Stimulated activated CD4-positive, alpha-beta T cell treated with anti-CD3 and anti-CD28 coated beads, Interleukin-4, amount 100 ng/mL, for 48 hours (primary cell): ENCODE measurements at places on chromosomes 11 and 22.

GRCh38 chr11:44990665-44991064 lies 40.0 kb upstream of the TP53I11 start:
- DNase-seq = no peak

DNA sequence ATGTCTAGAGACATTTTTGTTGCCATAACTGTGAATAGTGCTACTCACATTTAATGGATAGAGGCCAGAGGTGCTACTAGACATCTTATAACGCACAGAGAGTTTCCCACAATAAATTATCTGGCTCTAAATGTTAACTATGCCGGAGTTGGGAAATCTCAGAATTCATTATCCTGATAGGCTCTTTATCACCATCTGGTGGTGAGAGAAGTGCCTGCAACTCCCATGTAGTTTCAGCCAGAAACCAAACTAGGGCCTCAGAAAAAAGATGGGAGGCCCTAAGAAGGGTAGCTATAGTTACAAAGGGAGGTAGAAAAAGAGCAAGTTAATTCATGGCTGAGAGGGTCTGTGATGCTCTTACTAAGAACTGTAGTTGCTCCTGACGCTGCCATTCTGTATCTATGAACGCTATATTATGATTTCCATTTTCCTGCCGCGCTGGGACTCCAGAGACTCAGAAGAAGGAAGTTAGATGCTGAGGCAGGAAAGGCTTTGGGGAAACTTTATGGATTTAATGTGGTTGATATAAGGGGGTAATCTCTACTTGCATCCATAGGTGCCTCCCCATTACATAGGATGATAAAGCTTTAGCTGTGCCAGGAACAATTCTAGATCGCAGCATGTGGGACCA lies 22.9 kb upstream of the MRPL17 start:
- no peak for DNase-seq

DNA sequence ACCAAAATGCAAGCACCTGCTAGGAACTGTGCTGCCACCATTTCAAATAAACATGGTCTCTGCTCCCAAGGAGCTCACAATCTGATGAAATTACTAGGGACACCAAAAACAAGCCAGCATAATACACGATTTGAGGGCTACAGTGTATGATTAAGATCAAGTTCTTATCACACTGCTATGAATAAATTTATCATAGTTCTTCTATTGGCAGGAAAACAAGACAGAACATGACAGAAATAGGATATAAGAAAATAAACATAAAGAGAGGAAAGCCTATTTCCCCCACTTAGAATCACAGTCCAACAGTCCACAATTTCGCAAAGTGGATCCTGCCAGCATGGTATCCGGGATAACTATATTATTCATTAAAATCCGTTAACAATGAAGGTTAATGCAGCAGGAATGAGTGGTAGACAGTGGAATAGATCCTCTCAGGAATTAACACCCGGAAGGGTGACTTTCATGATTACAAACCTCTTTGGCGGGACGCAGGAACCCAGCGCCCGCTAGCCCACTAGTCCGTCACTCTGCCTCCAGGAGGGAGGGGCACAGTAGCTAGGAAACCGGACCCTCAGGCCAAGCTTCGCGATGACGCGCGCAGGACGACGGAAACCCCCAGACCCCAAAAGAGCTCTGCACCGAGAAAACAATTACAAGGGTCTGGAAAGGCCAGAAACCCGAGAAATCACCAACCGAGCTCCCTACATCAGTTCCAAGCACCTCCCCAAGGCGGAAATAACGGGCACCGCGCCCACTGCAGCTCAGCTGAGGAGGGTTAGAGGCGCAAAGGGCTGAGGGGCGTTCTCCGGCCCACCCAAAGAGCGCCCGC lies 607 bp downstream of the CCDC82 start:
- no peak for DNase-seq

DNA sequence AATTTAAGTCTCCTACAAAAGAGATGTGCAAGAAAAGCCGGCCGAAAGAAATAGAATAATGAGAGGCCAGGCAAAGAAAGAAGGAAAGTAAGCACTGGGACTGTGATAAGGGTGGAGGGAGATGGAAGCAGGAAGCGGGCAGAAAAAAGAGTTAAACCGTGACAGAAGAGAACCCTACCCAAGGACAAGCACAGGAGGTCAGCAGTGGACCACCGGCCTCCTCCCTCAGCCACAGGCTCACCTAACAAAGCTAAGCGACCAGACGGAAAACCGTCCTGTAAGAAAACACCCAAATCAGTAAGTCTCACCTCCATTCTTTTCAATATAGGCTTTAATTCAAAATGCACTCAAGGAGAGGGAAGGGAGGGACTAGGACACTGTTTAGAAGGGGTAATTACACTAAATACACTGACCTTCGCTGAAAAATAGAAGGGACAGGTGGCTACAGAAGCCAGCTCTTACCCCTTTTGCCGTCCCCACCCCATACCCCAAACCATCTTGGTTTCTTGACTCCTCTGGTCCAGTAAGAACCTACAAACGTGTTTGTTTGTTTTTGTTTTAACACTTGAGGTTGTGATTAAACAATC lies 1.9 kb downstream of the FAM181B start:
- no peak for DNase-seq

DNA sequence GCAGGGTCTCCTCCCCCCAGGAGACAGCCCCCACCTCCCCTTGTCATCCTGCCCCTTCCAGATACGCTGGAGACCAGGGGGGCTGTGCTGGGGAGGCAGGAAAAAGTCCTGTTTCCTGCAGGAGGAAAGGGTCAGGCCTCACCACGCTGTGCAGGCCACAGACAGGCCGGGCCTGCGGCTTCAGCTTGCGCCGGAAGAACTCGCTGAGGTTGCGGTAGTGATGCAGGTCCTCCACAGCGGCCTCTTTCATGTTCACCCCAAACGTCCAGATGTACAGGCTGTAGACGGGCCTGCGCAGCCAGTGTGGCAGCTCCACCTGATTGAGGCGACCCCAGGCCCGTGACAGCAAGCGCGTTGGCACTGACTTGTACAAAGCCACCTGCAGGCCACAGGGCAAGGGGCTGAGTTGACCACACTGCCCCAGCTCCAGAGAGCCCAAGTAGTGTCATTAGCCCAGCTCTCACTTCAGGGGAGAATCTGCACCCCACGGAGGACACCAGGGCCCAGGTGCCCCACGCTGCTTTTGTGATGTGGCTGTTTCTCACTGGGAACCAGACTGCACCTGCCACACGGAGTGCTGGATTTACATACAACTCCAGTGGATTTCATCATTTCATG lies 40.4 kb downstream of the PISD start:
- no peak for DNase-seq

DNA sequence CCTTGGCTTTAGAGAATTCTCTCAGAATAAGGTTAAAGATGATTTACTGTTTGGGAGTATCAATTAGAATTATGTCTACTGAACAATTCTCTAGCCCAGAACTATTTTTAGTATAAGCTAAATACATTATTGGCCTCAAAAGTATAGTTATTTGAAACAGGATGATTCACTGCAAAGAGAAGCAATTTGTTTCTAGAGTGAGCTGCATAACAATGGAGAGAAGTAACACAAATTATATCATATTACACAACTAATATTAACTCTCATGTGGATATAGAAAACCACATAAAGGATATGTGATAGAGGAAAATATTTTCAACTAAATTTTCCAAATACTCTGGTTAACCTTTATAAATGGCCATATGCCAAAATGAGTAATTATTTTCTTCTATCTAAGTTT lies 24.9 kb downstream of the PGM2L1 start:
- no peak for DNase-seq

- no peak for DNase-seq
These were observed 110.0 kb downstream of the KIAA1671 start for GRCh38 chr22:25062386-25063085.

GRCh38 chr11:92766698-92767097 lies 202.8 kb upstream of the MTNR1B start:
- no peak for DNase-seq

GRCh38 chr11:109015283-109015682 lies 350.4 kb downstream of the DDX10 start:
- DNase-seq = no peak

- DNase-seq = no peak
These were observed 2000.4 kb upstream of the RAG2 start for GRCh38 chr11:38598418-38598817.

- DNase-seq = no peak
These were observed 7.9 kb upstream of the AGBL2 start for GRCh38 chr11:47723041-47723440.

DNA sequence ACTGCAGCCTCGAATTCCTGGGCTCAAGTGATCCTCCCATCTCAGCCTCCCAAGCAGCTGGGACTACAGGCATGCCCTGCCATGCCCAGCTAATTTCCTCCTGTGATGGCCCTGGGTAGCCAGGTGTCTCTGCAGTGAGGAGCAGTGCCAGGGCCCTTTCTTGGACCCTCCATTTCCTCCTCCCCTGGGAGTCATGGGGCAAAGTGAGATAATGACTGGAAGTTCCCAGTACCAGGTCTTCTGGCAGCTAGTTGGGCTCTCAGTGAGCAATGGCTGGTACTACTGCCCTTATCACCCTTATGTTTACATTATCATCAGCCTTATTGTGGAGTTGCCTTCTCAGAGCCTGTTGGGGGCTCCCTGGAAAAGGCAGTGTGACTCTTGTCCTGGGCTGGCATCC lies 17.6 kb downstream of the DAGLA start:
- DNase-seq = no peak

- DNase-seq = no peak
These were observed 19.5 kb downstream of the TSPAN4 start for GRCh38 chr11:862081-862661.

- no peak for DNase-seq
These were observed 77.7 kb downstream of the STIM1 start for GRCh38 chr11:3933165-3933628.

DNA sequence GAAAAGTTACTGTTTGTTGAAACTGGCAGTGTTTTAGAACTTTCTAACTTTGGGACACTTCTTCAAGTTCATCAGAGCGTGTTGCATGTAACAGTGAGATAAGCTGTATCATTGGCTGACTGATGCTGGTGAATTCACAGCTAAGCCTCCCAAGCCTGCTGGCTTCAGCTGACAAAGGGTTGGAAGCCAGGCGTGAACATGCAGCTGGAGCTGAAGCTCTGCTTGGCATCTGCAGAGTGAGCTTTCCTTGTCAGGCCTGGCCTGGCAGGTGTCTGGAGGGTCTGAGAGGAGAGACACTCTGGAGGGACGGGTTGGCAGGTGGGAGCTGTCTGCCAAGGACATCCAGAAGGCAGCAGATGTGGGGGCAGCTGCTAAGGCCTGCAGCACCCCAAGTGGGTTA lies 1.5 kb downstream of the AMPD3 start:
- no peak for DNase-seq

DNA sequence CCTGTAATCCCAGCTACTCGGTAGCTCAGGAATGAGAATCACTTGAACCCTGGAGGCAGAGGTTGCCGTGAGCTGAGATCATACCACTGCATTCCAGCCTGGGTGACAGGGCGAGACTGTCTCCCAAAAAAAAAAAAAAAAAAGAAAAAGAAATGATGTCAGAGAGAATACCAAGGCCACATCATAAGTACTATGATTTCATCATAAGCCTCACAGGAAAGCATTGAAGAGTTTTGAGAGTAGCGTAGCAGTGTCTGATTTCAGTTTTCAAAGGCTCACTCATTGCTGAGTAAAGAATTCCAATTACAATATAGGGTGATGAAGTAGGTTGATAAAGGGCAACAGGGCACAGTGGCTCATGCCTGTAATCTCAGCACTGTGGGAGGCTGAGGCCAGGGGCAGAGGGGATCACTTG lies 88.8 kb downstream of the MRTFA start:
- DNase-seq = no peak

DNA sequence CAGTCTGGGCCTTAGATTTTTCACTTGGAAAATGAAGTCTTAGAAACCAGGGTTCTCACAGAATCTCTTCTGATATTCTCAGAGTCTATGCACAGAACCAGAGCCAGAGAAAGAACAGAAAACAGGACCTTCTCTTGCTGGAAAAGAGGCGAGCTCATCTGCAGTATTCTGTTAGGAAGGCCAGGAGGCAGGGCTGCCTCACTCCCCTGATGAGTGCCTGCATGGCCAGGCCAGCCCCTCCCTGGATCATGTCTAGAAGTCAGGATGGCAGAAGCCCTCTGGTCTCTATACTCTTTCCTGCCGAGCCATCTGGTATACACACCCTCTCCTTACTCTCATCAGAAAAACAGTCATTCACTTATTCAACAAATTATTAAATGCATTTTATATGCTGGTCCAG lies 723 bp downstream of the OR51M1 start:
- no peak for DNase-seq

- no peak for DNase-seq
These were observed 567.3 kb downstream of the MIAT start for GRCh38 chr22:27224485-27225374.

- no peak for DNase-seq
These were observed 15.7 kb downstream of the CAT start for GRCh38 chr11:34454308-34455032.

DNA sequence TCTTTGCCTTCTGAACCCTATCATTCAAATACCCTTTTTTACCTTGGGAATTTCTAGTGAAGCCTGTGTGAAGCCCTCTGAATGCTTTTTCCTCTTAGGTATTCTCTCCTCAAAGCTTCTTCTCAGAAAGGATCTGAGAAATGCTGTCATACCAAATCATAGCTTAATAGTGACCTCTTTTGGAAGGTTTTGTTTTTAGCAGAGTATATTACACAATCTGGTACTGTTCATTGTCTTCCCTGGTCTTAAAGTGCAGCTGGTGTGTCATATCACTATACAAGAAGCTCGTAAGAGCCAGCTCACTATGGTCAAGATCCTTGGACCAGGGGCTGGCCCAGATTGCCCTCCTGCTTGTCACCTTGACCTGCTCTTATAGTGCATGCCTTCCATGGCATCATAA lies 204.4 kb upstream of the ANO5 start:
- DNase-seq = no peak

DNA sequence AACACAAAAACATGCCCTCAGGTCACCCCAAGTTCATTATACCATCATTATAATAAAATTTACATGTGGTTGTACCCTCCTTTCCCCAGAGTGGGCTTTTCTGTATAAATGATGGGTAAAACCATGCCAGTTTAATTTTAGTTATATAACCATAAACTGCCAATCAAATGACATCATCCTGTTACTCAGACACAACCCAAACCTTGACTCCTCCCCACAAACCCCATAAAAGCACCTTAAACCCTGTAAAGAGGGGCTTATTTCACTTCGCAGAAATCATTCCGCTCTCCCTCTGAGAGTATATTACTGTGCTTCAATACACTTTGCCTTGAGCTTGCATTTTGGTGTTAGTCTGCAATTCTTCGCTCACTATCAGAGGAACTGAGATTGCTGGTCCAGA lies 5.5 kb upstream of the APOL3 start:
- no peak for DNase-seq

- DNase-seq = no peak
These were observed 10.5 kb downstream of the MAP4K2 start for GRCh38 chr11:64792482-64792881.
